ENCODE measurements at places on chromosomes 1 and 21.

DNA sequence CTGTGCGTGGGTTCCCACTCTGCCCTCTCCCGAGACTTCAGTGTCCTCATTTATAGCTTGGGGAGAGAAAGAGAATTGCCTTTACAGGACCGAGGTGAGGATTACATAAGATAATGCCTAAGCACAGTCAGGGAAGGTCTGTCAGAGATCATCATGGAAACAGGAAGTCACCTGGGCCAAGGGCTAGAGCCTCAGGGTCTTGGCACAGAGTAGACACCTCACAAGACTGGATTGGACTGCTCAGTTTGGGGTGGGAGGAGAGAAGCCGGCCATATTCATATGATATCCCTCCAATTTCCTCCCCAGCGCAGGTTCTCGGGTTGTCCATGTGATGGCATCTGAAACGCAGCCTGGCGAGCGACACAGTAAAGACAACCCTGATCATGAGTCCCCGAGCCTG, 3.8 kb downstream of the CNR2 start:
- no peak for DNase-seq

DNA sequence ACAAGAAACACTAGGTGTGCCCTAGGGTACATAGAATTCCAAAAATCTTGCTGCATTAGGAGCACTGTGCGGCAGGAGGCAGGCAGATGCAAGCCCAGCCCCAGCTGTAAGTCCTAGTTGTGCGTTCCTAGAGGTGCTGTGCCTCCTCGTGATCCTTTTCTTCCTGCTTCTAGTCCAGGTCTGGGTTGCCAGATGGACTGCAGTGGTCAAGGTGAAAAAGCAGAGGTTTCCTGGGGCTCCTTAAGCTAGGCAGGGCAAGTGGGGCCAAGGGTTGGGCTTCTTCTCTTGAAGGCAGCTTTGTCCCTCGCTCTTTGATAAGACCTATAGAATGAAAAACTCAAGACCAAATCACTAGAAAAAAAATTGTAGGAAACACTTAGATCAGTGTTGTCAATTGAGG, 21.6 kb upstream of the SLC45A3 start:
- no peak for DNase-seq

- no peak for DNase-seq
These were observed 52.5 kb upstream of the KCNA3 start for GRCh38 chr1:110727246-110727645.

GRCh38 chr1:235597867-235598553, 51.6 kb downstream of the GNG4 start:
- peak; percentile 72 for DNase-seq

GRCh38 chr1:198725090-198725489, 86.2 kb downstream of the PTPRC start:
- no peak for DNase-seq

DNA sequence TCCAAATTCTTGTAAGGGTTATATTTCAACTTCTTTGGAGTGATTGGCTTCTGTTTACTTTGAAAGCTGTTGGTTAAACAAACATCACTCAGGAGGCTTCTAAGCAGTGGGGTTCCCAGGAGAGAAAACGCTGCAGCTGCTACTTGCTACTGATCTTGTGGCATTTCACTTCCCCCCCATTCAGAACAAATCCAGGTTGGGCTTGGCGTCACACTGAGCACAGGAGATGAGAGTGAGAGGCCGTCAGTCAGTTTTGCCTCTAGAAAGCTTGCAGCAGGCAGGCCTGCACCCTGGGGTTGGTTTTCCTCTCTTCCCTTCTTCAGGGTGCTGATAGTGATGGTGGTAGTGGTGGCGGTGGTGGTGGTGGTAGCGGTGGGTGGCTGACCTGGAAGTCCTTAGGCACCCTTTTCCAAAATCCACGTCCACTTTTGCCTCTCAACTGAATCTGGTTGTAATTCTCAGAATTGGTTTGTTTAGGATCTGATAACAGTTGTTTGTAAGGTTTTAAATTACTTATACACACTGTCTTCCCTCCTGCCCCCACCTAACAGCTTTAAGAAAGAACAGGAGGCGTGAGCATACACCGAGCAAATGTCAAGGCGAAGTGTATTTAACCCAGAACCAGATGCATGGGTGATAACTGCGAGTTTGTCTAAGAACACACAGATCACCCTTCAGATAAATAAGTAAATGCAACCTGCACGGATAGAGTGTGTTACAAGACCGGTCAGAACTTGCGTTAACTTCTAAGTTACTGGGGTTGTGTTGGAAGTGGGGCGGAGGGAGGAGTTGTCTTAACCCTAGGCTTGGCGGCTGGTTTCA, 3.2 kb upstream of the PROX1 start:
- DNase-seq = no peak

GRCh38 chr1:242205622-242206489, 207.0 kb upstream of the MAP1LC3C start:
- DNase-seq = peak; percentile 13

- DNase-seq = no peak
These were observed 1.5 kb upstream of the MCOLN3 start for GRCh38 chr1:85049735-85050166.

- no peak for DNase-seq
These were observed 239.0 kb downstream of the LMX1A start for GRCh38 chr1:165117482-165117881.

GRCh38 chr1:59990470-59990869, 63.9 kb upstream of the CYP2J2 start:
- DNase-seq = no peak

GRCh38 chr1:31564606-31564989, 11.7 kb upstream of the TINAGL1 start:
- peak; percentile 41 for DNase-seq

- peak; percentile 55 for DNase-seq
These were observed 617.3 kb downstream of the MATN1 start for GRCh38 chr1:30106125-30106524.

DNA sequence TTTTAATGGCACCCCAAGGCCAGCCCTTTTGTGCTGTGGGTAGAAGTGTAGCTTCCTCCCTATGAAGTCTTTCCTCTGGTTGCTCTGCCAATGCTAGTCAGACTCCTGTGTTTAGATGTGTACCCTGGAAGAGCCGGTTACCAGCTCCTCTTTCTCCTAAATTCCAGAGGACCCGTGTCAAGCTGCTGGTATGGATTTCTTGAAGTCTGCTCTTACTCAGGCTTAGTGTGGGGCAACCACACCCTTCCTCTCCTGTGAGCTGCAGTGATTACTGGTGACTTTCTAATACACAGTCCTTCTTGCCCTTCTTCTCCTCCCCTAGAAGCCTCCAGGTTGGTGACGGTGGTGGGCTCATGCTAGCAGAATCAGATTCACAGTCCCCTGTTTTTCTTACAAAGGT, 74.1 kb upstream of the AKT3 start:
- peak; percentile 76 for DNase-seq

DNA sequence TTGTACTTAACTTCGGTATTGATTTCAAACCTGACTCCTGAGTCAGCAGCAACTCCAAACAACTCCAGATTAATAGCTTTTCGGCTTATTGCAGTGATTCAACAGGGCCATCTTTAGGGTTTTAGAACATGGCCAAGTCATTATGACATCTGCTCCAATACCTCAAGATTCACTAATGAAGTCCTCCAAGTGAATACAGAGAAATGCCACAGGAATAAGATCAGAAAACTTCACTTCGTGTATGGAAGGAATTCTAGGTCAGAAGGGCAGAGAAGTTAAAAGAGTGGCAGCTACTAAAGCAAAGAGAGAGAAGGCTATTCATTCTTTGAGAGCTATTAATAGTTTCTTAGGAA, 7.6 kb upstream of the C1orf116 start:
- peak; percentile 59 for DNase-seq

DNA sequence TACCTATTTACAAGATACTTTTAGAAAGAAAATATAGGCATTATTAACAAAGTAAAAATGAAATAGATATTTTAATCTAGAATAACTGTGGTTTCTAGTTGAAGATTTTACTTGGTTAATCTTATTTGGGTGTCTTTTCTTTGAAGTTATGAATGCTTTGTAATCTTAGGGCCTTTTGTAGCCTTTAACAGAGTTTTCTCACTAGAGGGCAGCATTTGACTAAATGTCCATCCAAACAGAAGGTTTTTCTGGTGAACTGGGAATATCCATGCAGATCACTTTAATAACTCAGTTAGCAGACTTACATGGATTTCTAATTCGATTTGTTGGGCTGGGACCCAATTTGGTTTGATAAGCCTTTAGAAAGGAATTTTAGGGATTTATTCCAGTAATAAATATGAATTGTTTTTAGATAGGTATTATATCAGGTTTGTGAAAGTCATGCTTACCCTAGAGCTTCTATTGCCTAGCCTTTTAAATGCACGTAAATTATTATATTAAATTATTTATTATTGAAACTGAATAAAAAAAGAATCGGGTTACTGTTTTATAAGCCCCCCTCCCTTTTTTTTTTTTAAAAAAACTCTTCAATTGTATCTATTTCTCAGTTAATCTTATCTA, 119.7 kb downstream of the ZNF326 start:
- DNase-seq = peak; percentile 51

DNA sequence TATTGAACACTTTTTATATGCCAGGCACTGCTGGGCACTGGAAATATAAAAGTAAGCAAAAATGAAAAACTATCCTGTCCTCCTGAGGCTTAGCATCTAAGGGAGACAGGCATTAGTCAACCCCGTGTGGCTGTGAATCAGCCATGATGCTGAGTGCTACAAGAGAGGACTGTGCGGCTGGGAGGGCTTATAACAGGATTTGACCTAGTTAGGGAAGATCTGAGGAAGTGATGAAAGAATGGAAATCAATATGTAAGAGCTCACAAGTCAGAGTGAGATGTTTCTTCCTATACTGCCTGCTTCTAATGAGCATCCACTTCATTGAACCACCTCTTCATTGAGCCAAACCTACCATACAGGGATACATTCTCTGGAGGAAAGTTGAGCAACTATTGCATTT, 15.1 kb downstream of the TRIM45 start:
- DNase-seq = no peak

- DNase-seq = no peak
These were observed 28.1 kb downstream of the IL23R start for GRCh38 chr1:67194209-67194863.

- no peak for DNase-seq
These were observed 45.6 kb upstream of the CLIC4 start for GRCh38 chr1:24699628-24700027.

DNA sequence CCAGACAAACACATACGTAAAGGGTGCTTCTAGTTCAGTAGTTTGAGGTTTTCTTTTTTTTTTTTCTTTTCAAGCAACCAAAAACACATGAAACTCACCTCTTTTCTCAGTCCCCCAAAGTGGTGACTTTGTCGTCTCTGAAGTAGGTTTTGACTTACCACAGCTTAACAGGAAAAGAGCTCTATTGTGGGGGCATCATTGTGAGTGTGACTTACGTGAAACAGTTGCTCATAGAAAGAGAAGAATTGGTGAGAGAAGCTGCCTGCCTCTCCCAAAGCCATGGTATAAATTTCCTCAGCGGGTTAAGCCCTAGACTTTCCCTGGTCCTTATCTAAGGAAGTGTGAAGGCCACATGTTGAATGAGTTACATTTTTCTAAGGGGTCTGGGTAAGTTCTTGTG, 11.9 kb downstream of the FASLG start:
- DNase-seq = no peak

- DNase-seq = peak; percentile 91
These were observed 545 bp downstream of the PATJ start for GRCh38 chr1:61742620-61743430.

GRCh38 chr21:38631676-38632075, 133.4 kb upstream of the ERG start:
- peak; percentile 60 for DNase-seq

DNA sequence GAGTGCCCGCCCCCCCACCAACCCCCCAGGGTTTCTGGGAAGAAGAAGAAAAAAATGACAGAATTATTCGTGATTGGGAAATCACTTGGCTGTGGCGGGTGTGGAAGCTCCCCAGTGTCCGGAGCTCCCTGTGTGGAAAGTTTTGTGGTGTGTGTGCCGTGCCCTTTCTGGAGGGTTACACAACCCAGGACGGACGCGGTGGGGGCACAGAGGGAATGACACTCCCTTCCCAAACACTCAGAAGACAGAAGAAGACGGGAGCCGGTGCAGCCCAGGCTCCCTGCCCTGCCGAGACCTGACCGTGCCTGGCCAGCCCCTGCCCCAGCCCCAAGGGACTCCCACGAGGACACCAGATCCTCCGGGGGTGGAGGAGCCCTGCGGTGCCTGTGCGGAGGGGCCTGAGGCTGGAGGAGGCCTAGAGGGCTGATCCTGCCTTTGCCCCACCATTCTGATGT, 33.0 kb upstream of the ADARB1 start:
- peak; percentile 94 for DNase-seq

DNA sequence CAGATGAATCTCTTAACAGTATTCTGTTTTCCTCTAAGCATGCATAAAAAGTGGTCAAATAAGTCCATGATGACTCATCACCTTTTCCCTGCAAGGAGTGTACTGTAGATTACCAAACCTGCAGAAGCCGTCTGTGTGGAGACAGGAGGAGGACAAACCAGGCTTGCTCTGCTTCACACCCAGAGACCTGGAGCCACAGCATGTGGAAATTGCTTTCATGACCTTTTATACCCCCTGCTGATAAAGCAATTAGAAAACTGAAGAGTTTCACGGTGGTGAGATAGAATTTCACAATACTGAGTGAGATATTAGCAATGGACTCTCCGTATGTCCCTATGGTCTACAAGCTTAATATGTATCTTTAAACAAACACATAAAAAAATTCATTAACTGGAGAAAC, 9.4 kb downstream of the CORT start:
- DNase-seq = peak; percentile 77

- no peak for DNase-seq
These were observed 101.4 kb downstream of the PIK3R3 start for GRCh38 chr1:46030876-46031660.

DNA sequence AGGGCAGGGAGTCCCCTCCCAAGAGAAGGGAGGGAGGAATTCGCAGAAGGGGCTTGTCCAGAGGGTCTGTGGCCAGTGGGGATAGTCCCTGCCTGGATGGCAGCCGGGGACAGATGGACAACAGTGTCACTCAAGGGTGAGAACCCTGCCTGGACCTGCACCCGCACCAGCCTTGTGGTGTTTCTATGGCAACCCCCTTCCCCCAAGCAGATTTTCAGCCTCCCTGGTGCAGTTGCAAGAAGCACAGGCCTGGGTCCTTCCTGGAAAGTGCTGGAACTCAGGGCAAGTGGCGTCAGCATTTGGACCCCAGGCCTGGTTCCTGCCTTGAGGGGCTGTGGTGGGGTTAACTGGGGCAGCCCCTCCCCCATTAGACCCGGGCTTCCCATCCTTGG, 83.8 kb upstream of the ACTL8 start:
- DNase-seq = no peak

DNA sequence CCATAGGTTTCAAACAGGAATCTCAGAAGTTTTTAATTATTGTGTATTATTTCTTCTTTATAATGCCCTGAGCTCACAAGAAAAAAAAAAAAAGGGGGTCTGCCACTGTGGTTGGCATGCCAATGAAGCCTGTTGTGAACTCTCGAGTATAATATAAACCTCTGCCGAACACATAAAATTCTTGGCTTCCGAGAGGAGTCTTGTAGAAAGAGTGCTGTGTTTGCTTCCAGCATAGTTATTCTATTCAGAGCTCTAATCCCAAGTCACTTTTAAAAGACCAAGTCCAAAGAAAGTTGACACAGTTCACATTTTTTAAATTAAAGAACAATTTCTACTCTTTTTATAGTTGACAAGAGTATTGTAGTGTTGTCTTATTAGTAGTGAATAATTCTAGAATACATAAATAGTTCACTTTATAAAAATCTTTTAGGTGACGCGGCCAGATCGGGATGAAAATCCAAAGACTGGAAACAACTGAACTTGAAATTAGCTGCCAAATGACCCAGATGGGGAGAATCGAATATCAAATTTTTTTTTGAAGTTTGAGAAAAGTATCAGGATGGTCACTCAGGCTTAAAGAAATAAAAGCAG, 293.2 kb downstream of the DUSP10 start:
- no peak for DNase-seq
